ENCODE measurements at places on chromosomes 6 and 20.

GRCh38 chr20:62602550-62602949, 39.8 kb upstream of the SLCO4A1 start:
- H3K4me3 ChIP-seq, result no peak overlapping the region
- no peak overlapping the region for H3K27ac ChIP-seq
- no peak for DNase-seq
- no peaks in the 10 kb centered on the region for H3K27me3 ChIP-seq

GRCh38 chr6:36916126-36916525, 30.4 kb downstream of the C6orf89 start:
- H3K4me1 ChIP-seq, result no peaks in the 10 kb centered on the region
- no peaks in the 10 kb centered on the region for H3K27me3 ChIP-seq
- H3K36me3 ChIP-seq, result no peaks in the 10 kb centered on the region
- no peak for DNase-seq
- no peak overlapping the region for H3K27ac ChIP-seq

GRCh38 chr6:69027861-69028260, 392.8 kb downstream of the ADGRB3 start:
- no peaks in the 10 kb centered on the region for H3K36me3 ChIP-seq
- no peaks in the 10 kb centered on the region for H3K4me1 ChIP-seq
- DNase-seq, result no peak

- no peaks in the 10 kb centered on the region for H3K36me3 ChIP-seq
- no peaks in the 10 kb centered on the region for H3K27me3 ChIP-seq
- DNase-seq, result peak; percentile 82
Measured at GRCh38 chr6:1724124-1724523, 114.4 kb downstream of the FOXC1 start.

DNA sequence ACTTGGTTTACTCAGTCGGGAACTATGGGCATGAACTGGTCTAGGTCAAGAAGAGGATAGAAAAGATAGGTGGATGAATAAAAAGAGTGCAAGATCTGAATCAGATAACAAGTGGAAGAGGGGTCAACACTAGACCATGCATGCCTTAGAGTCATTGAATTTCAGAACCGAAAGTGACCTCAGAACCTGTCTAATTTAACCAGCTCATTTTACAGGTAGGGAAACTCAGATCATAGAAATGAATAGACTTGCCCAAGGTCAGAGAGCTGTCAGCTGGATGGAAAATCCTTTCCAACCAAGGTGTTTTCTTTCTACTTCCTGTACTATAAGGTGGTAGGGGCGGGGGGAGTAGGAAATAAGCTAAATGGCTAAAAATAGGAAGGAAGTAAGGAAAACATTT, 121.4 kb upstream of the ADGRF1 start:
- no peak overlapping the region for H3K27ac ChIP-seq
- H3K27me3 ChIP-seq, result no peaks in the 10 kb centered on the region

GRCh38 chr6:63269470-63269869, 50.3 kb downstream of the LGSN start:
- peak; percentile 53 for DNase-seq
- no peak overlapping the region for H3K27ac ChIP-seq
- H3K4me3 ChIP-seq, result no peak overlapping the region
- no peaks in the 10 kb centered on the region for H3K4me1 ChIP-seq

- no peaks in the 10 kb centered on the region for H3K4me1 ChIP-seq
- H3K36me3 ChIP-seq, result no peaks in the 10 kb centered on the region
- no peak overlapping the region for H3K4me3 ChIP-seq
- peaks cover 6% of the 10 kb centered on the region for H3K27me3 ChIP-seq
Measured at GRCh38 chr6:39330057-39330456, 7.6 kb upstream of the KCNK16 start.

DNA sequence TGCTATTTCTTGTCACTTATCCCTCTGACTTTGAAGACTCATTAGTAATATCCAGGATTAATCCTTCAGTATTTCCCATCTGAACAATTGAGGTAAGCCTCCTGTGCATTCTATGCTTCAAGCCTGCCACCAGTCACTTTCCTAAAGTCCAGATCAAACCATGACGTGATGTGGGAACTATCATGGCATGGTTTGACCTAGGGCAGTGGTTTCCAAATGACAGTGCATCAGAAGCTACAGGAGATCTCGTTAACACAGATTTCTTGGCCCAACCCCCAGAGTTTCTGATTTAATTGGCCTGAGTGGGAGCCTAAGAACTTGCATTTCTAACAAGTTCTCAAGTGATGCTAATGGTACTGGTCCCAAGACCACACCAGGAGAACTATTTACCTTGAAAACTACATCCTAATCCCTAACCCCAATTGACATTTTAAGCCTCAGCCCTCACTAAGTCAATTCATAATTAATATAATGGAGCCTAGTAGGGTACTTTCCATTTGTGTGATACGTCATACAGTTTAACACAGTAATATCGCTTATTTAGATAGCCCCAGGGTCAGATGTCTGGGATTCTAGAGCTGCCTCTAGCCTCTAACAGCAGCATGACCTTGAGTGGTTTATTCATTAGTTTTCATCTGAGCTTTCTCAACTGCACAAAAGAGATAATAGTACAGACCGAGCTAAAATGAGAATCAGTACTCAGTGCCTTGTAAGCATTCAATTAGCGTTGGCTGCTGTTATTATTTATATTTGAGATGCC, 907.6 kb downstream of the TFAP2A start:
- no peaks in the 10 kb centered on the region for H3K36me3 ChIP-seq
- H3K27ac ChIP-seq, result no peak overlapping the region
- H3K4me3 ChIP-seq, result no peak overlapping the region
- no peaks in the 10 kb centered on the region for H3K4me1 ChIP-seq
- H3K27me3 ChIP-seq, result no peaks in the 10 kb centered on the region

- H3K27ac ChIP-seq, result no peak overlapping the region
- no peaks in the 10 kb centered on the region for H3K27me3 ChIP-seq
- no peak for DNase-seq
- H3K36me3 ChIP-seq, result no peaks in the 10 kb centered on the region
- no peaks in the 10 kb centered on the region for H3K4me1 ChIP-seq
- no peak overlapping the region for H3K4me3 ChIP-seq
Measured at GRCh38 chr6:136952714-136953260, 30.7 kb downstream of the SLC35D3 start.

GRCh38 chr6:97068211-97068610, 143.7 kb downstream of the KLHL32 start:
- no peaks in the 10 kb centered on the region for H3K36me3 ChIP-seq
- H3K27ac ChIP-seq, result no peak overlapping the region
- H3K4me3 ChIP-seq, result no peak overlapping the region
- DNase-seq, result no peak

- no peak overlapping the region for H3K27ac ChIP-seq
- no peaks in the 10 kb centered on the region for H3K36me3 ChIP-seq
- no peak overlapping the region for H3K4me3 ChIP-seq
- peaks cover 19% of the 10 kb centered on the region for H3K27me3 ChIP-seq
Measured at GRCh38 chr6:166251211-166251610, 57.0 kb downstream of the PRR18 start.

DNA sequence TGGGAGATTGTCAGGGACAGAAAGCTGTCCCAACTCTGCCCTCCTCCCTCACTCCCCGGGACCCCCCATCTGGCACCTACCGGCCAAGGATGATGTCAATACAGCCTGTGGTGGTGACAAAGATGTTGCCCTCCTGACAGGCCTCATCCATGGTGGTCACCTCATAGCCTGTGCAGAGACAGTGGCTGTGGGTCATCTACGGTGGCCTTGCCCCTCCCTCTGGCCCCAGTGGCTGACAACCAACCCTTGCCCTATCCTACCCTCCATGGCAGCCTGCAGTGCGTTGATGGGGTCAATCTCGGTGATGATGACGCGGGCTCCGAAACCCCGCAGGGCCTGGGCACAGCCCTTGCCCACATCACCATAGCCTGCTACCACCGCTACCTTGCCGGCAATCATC, 12.7 kb downstream of the AHCY start:
- peaks cover 86% of the 10 kb centered on the region for H3K36me3 ChIP-seq
- no peaks in the 10 kb centered on the region for H3K4me1 ChIP-seq
- H3K27ac ChIP-seq, result no peak overlapping the region
- no peak for DNase-seq
- H3K4me3 ChIP-seq, result no peak overlapping the region
- no peaks in the 10 kb centered on the region for H3K27me3 ChIP-seq

DNA sequence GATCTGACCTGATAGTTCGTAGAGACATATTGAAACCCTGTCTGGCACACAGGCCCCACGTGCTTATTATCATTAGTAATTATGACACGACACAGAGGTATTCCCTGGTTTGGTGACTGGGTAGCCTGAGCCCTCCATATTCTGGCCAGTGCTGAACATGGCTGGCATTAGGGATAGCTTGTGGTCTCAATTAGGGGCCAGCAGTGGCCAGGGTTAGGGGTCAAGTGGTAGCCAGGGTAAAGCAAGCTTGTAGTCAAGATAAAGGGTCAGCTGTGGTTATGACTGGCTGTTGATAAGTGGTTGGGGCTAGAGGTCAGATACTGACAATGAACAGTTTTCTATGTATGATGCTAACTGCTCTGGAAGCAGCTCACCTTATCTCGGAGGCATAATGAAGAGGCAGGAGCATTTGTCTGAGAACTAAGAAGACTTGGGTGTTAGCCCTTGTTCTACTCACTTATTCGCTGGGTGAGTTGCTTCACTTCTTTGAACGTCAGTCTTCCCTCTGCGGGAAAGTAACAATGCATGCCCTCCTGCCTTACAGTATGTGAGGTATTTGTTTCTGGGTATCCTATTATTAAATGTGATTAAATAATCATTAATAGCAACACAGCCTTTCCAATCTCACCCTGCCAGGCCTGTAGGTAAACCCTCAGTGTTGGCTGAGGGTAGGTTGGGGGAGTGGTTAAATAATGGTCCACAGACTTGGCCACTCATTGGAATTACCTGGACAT, 66.7 kb downstream of the VEGFA start:
- H3K4me3 ChIP-seq, result no peak overlapping the region
- H3K36me3 ChIP-seq, result no peaks in the 10 kb centered on the region
- peaks cover 16% of the 10 kb centered on the region for H3K4me1 ChIP-seq

DNA sequence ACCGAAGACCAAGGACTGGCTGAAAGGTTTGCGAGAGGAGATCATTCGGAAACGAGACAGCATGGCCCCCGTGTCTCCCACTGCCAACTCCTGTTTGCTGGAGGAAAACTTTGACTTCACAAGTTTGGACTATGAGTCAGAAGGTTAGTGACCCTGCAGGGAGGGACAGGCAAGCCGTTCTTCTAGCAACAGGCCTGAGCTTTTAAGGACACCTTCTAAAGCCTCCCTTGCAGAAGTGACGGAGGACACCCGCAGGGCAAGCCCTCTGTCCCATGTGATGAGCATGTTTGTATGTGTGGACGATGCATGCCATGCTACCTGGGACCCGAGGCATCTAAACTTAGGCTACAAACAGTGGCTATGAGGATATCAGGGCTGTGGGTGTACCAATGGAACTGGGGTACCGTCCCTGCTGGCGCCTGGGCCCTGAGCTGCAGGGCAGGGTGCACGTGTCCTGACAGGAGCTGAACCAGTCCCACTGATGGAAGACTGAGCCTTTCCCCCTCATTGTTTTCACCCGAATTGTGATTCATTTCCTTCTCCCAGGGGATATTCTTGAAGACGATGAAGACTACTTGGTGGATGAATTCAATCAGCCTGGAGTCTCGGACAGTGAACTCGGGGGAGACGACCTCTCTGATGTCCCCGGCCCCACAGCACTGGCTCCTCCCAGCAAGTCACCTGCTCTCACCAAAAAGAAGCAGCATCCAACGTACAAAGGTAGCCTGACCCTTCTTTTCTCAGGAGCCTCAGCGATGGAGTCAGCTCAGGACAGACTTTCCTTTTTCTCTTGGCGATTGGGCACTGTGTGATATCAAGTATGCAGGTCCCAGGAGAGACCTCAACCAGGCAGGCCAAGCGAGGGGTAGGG, 84.4 kb downstream of the SERAC1 start:
- peaks cover 41% of the 10 kb centered on the region for H3K36me3 ChIP-seq
- no peaks in the 10 kb centered on the region for H3K27me3 ChIP-seq
- no peak overlapping the region for H3K4me3 ChIP-seq
- no peak for DNase-seq
- no peaks in the 10 kb centered on the region for H3K4me1 ChIP-seq

DNA sequence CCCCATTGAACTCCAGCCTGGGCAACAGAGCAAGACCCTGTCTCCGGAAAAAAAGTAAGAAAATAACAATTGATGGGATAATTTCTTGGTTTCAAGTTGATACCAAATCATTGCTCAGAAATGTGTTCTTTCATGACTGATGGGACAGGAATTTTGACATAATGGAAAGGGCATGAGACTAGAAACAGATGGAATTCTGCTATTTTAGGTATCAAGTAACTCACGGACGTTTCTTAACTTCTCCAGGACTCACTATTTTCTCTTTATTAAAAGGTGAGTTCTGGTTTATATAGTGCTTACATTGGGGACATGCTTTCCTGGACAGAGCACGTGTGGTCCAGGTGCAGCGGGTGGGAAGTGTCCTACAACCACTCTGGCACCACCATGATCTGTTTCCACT, 6.0 kb upstream of the DSP start:
- no peak overlapping the region for H3K27ac ChIP-seq
- no peak for DNase-seq
- peaks cover 4% of the 10 kb centered on the region for H3K4me1 ChIP-seq
- H3K4me3 ChIP-seq, result no peak overlapping the region
- peaks cover 19% of the 10 kb centered on the region for H3K27me3 ChIP-seq

DNA sequence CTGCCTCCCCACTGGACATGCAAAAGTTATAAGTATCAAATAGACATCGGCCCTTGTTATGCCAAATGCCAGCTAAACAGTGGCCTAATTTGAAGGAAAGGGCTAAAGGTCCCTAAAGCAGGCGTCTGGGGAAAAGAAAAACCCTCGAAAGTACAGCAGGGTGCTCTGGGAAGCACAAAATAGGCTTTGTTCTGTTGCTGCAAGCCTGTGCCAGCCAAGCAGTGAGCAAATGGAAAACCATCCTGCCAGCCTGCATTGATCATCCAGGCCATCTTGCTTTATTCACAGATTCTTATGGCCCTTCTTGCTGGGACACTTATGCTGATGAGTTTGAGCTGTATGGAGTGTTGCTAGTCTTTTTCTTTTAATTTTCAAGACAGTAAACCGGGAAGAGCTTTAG, 62.2 kb upstream of the PLEKHG1 start:
- H3K36me3 ChIP-seq, result no peaks in the 10 kb centered on the region
- H3K4me3 ChIP-seq, result no peak overlapping the region
- no peak for DNase-seq
- no peaks in the 10 kb centered on the region for H3K27me3 ChIP-seq
- peak overlapping the region; percentile 27 for H3K27ac ChIP-seq

DNA sequence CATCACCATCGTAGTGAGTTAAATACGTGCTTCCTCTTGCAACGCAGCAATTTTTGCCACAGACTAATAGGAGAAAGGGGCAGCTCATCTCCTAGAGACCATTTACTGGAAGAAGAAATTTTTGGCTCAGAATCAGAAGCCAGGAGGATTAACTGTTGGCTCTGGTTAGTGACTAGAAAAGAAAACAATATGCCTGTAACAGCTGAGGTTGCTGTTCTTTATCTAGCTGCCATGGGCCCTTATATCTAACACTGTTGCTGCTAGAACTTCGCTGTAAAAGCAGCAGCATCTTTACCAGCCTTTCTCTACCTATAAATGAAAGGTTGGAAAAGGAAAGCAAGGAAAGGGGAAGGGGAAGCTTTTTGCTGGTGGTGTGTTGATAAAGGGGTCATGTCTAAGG, 65.9 kb downstream of the FAM135A start:
- no peak overlapping the region for H3K4me3 ChIP-seq
- H3K27ac ChIP-seq, result peak overlapping the region; percentile 64
- H3K27me3 ChIP-seq, result no peaks in the 10 kb centered on the region
- no peaks in the 10 kb centered on the region for H3K4me1 ChIP-seq
- H3K36me3 ChIP-seq, result peaks cover 41% of the 10 kb centered on the region
- no peak for DNase-seq

- no peaks in the 10 kb centered on the region for H3K27me3 ChIP-seq
- H3K4me3 ChIP-seq, result no peak overlapping the region
- H3K27ac ChIP-seq, result no peak overlapping the region
- no peaks in the 10 kb centered on the region for H3K4me1 ChIP-seq
Measured at GRCh38 chr6:10441004-10441654, 26.3 kb upstream of the TFAP2A start.

GRCh38 chr6:52063584-52064344, 23.6 kb downstream of the PKHD1 start:
- H3K36me3 ChIP-seq, result no peaks in the 10 kb centered on the region
- H3K27me3 ChIP-seq, result no peaks in the 10 kb centered on the region
- DNase-seq, result peak; percentile 81
